Heart right ventricle (tissue), 16 donors: ENCODE measurements at places on chromosomes 5 and 9. TPM values are rescaled to one million over a fixed set of nuclear protein-coding genes. Genes with fewer than 3 reads are reported as not detected.

- H3K36me3 ChIP-seq: no peaks in the 10 kb centered on the region
- no peaks in the 10 kb centered on the region for H3K4me1 ChIP-seq
- DNase-seq: no peak
- no peak overlapping the region for H3K4me3 ChIP-seq
- H3K27ac ChIP-seq: no peak overlapping the region
Observed at GRCh38 chr5:166768536-166768935, 1522.9 kb upstream of the WWC1 start.

- no peaks in the 10 kb centered on the region for H3K4me1 ChIP-seq
- H3K27me3 ChIP-seq: no peaks in the 10 kb centered on the region
- H3K36me3 ChIP-seq: no peaks in the 10 kb centered on the region
- H3K4me3 ChIP-seq: no peak overlapping the region
- no peak overlapping the region for H3K27ac ChIP-seq
Observed at GRCh38 chr9:7216004-7216841, 458.4 kb downstream of the KDM4C start.

GRCh38 chr5:72658761-72659540 is 151.7 kb upstream of the ZNF366 start:
- H3K4me1 ChIP-seq: no peaks in the 10 kb centered on the region
- DNase-seq: no peak
- H3K27me3 ChIP-seq: no peaks in the 10 kb centered on the region
- no peak overlapping the region for H3K4me3 ChIP-seq

- H3K36me3 ChIP-seq: peaks cover 84% of the 10 kb centered on the region
- DNase-seq: no peak
- no peaks in the 10 kb centered on the region for H3K27me3 ChIP-seq
- H3K27ac ChIP-seq: no peak overlapping the region
- no peak overlapping the region for H3K4me3 ChIP-seq
- H3K4me1 ChIP-seq: no peaks in the 10 kb centered on the region
Observed at GRCh38 chr9:129910628-129911567, 75.6 kb downstream of the USP20 start.

KCNT1 gene
- total RNA-seq: 5.8 TPM

ROPN1L gene
- not detected for total RNA-seq

- no peaks in the 10 kb centered on the region for H3K36me3 ChIP-seq
- peaks cover 9% of the 10 kb centered on the region for H3K4me1 ChIP-seq
Observed at GRCh38 chr9:34505370-34506120, 17.2 kb downstream of the ENHO start.

GRCh38 chr5:148998174-148998797 is 64.6 kb downstream of the SH3TC2 start:
- no peaks in the 10 kb centered on the region for H3K36me3 ChIP-seq
- H3K4me1 ChIP-seq: peaks cover 26% of the 10 kb centered on the region
- no peak for DNase-seq
- H3K4me3 ChIP-seq: no peak overlapping the region

DNA sequence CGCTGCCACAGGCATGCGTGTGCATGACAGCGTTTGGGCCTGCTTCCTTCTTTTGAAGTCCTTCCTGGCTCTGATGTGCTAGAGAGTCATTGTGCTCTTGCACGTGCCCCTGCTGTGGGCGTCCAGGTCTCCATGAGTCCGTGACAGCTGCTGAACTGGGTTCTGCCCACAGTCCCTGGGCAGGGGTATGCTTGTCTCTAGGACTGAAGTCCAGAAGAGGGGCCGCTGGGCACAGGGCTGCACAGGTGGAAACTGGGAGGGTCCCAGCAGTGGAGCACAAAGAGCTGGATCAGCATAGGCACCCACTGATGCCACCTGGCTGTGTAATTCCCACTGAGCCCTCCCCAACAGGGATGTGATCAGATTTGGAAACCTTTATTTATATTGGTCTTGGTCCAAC is 169.4 kb downstream of the IRX2 start:
- no peaks in the 10 kb centered on the region for H3K4me1 ChIP-seq
- peaks cover 11% of the 10 kb centered on the region for H3K27me3 ChIP-seq
- H3K27ac ChIP-seq: no peak overlapping the region
- H3K4me3 ChIP-seq: no peak overlapping the region

GRCh38 chr5:131436081-131436480 is 172.2 kb downstream of the CDC42SE2 start:
- DNase-seq: no peak
- H3K36me3 ChIP-seq: peaks cover 95% of the 10 kb centered on the region
- H3K27ac ChIP-seq: no peak overlapping the region
- no peak overlapping the region for H3K4me3 ChIP-seq

DNA sequence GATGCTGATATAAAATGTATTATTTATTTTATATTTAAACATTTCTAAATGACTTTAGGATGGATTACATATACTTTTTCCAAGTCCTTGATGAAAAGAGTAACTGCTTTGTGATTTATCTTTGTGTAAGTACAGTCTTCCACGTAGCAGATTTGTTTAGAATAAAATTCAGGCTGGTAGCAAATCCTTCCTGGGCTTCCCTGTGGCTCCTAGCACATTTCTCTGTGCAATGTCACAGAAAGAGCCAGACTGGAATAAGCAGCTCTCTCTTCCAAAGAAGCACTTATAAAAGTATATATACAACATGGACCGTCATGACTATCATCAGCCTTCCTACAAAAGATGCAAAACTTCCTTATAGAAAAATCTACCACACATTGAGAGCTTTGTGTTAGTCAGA is 388.6 kb downstream of the ACTL7B start:
- no peak overlapping the region for H3K27ac ChIP-seq
- no peak overlapping the region for H3K4me3 ChIP-seq
- no peak for DNase-seq
- H3K36me3 ChIP-seq: no peaks in the 10 kb centered on the region
- H3K4me1 ChIP-seq: no peaks in the 10 kb centered on the region

DNA sequence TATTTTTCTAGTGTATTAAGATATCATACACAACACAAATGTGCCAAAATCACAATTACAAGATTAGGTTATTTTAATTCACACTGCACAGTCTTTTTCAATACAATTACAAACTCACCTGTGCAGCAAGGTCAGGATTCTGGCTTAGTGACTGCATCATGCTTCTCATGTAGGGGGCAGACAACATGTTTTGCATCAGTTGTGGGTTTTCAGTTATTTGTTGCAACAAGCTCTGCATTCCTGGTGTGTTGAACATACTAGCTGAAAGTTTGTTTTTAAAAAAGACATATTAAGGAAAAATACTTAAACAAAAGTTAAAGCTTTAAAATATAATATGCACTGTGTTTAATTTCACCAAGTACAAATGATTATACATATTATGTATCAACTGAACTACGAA is 38.7 kb downstream of the UBQLN1 start:
- H3K36me3 ChIP-seq: peaks cover 100% of the 10 kb centered on the region
- no peaks in the 10 kb centered on the region for H3K27me3 ChIP-seq
- no peak overlapping the region for H3K27ac ChIP-seq
- no peak overlapping the region for H3K4me3 ChIP-seq

NR4A3 gene
- 13.3 TPM for total RNA-seq

FGF1 gene
- total RNA-seq: 31.4 TPM
